ENCODE measurements at places on chromosomes 5 and 9. TPM values are rescaled to one million over a fixed set of nuclear protein-coding genes. Genes with fewer than 3 reads are reported as not detected.

The ABO gene
- total RNA-seq = 0.65 TPM

The EXOC3 gene
- total RNA-seq = 27.2 TPM

The SLC34A1 gene
- not detected for total RNA-seq

The CDK5RAP2 gene
- 32.1 TPM for total RNA-seq

The DEPDC1B gene
- 38.6 TPM for total RNA-seq

The PTPRD gene
- 5.6 TPM for total RNA-seq

Data from epithelial cell of proximal tubule (primary cell).